ENCODE measurements at places on chromosomes 13 and 19.

DNA sequence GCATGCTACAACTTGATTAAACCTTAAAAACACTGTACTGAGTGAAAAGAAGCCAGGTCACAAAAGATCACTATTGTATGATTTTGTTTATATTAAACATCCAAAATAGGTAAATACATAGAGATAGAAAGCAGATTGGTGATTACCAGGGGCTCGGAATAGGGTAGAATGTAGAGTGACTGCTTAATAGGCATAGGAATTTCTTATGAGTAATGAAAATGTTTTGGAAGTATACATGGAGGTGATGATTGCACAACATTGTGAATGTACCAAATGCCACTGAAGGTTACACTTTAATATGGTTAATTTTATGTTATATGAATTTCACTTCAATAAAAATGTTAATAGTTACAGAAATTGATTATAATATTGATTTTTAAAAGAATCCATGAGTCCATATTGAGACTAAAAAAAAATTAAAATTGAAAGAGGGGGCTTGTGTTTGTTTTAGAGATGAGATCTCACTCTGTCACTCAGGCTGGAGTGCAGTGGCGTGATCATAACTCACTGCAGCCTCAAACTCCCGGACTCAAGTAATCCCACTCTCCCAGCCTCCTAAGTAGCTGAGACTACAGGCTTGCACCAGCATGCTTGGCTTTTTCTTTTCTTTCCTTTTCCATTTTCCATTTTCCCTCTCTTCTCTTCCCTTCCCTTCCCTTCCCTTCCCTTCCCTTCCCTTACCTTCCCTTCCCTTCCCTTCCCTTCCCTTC is 85.1 kb downstream of the FNDC3A start:
- no peak for DNase-seq

GRCh38 chr13:33362986-33363727 is 77.6 kb upstream of the STARD13 start:
- DNase-seq: no peak

DNA sequence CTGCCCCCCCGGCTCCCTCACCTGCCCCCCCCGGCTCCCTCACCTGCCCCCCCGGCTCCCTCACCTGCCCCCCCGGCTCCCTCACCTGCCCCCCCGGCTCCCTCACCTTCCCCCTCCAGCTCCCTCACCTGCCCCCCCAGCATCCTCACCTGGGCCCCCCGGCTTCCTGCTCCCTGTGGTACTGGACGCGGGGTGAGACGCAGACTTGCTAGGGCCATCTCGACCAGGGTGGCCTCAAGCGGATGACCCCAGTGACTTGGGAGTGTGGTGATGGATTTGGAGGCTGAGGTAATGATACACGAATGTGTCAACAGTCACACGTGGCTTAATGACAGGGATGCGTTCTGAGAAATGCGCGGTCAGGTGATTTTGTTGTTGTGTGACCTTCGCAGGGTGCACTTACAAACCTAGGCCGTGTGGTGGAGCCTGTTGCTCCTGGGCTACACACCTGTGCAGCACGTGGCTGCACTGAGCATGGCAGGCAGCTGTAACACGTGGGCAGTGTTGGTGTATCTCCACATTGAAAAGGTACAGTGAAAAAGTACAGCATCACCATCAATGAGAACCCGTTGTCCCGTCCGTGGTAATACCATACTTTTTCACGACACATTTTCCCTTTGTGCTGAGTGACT is 197.8 kb downstream of the TEX29 start:
- DNase-seq: no peak

DNA sequence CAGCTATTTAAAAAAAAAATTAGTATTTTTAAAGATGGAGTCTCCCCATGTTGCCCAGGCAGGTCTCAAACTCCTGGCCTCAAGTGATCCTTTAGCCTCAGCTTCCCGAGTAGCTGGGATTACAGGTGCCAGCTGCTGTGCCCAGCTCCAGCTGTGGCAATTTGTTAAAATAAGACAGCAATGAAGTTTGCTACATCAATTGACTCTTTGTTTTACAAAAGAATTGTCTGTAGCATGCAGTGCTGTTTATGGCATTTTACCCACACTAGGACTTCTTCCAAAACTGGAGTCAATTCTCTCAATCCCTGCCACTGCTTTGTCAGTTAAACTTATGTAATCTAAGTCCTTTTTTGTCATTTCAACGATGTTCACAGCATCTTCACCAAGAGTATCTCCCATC is 49.3 kb downstream of the NDFIP2 start:
- DNase-seq: peak; percentile 24

Measured in myocyte (in vitro differentiated cells).